ENCODE measurements at places on chromosomes 2 and 18. TPM values are rescaled to one million over a fixed set of nuclear protein-coding genes. Genes with fewer than 3 reads are reported as not detected.

The LOXHD1 gene
- total RNA-seq: under 0.01 TPM

The SPC25 gene
- 2.9 TPM for total RNA-seq

The ACP1 gene
- total RNA-seq: 89.5 TPM

The NPHP1 gene
- 4.8 TPM for total RNA-seq

The GCA gene
- total RNA-seq: 2.3 TPM

The FAM237A gene
- total RNA-seq: not detected

The SIX3 gene
- total RNA-seq: not detected

The SP3 gene
- total RNA-seq: 129 TPM

The EXOC6B gene
- 40.2 TPM for total RNA-seq

The TNS1 gene
- 147 TPM for total RNA-seq
